ENCODE measurements at places on chromosomes 5 and 9.
A peak's percentile ranks its signal among the peaks of the same experiment; 100 is the strongest.

DNA sequence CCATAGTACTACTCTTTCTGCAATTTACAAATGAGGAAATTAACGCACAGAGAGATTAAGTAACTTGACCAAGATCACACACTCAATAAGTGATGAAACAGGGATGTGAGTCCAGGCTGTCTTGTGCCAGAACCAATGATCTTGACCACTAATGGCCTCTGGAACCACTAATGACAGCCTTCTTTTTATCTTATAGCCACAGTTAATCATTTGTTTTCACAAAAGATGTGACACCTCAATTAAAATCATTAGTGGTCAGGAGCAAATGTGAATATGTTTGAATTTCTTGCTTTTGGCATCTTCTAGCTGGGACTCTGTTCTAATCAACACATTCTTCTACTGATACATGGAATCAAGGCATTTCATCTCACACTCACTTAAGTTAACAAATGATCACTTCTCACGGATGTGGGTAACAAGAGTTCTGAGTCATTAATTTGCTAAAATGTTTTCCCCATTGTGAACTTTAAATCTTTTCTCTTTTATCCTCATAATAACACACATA is 102.7 kb upstream of the CD180 start:
- DNase-seq = no peak

- no peak for DNase-seq
Observed at GRCh38 chr5:40524677-40525076, 155.0 kb upstream of the PTGER4 start.

DNA sequence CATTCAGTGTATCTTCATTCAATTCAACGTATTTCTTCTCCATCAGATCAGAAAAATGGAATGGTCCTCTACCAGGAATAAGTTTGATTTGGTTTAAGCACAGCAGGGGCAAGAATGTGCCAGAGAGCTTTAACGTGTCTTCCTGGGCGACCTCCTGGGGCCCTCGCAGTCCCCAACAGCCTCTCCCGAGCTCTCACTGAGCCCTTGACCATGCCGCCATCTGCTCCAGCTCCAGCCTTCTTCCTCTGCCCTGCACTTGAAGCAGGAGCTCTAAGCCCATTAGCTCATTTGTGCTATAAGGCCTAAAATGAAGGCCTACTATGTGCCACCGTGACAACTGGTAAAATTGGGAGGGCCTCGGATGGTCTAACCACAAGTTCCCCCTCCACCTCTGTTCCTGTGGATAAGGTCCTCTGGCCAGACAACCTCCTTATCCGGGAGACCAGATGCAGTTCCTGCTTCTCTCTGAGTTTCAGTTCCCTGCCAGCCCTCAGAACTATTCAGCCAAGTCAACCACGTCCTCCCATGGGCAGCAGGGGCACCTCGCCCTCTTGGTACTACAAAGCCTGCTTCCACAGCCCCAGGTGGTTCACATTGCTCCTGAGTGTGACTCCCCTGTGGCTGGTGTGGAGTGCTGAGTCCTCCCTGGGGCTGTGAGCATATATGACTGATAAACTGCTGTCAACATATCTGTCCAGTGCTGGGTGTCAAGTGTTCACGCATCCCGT is 35.8 kb downstream of the C5orf15 start:
- DNase-seq = peak; percentile 51

DNA sequence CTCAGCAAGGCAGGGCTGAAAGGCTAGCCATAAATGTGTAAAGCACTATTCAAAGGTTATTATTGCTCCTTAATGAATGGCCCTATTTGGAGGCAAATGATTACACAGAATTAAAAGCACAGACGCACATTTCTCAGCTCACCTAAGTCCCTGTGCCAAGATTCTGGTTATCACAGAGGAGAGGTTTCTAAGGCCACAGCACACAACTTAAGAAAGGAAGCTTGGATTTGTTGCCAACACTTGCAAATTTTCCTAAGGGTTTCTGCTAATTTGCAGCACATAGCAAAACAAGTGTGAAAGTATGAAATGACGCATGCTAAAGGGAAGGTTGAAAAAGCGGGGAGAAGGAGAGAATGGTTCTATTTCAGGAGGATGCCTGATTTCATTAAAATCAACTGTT is 834.1 kb upstream of the C9orf72 start:
- DNase-seq = no peak

DNA sequence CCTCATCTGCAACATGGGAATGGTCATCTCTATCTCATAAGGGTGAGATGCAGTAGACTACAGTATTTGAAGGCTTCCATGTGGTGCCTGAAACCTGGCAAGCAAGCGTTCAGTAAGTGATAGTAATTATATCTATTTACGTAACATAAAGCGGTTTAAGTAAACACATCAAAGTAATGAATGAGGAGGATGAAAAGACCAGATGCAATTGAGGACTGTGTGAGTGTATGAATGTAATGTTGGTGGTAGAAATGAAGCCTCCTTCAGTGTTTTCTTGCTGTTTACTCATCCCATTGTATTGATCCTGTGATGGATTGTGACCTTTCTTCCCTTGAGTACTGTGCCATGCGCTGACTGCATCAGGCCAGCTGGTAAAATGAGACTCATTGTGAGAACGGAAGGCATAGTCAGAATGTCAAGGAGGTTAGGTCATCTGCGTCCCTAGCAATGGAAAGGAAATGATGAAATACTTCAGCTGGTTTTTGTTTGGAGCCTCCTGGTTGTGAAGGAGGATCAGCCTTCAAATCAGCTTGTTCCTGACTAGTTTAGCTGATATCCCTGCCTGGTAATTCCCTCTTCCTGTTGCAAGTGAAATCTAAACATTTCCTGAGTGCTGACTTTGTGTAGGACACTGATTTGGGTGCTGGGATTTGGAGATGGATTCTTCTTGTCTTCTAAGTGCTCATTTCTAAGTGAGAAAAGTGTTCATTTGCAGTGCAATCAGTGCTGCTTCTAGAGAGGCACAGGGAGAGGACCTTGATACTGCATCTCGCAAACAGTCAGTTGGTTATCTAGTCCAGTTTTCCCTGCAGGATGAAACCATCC is 35.6 kb downstream of the TNFSF8 start:
- peak; percentile 48 for DNase-seq

DNA sequence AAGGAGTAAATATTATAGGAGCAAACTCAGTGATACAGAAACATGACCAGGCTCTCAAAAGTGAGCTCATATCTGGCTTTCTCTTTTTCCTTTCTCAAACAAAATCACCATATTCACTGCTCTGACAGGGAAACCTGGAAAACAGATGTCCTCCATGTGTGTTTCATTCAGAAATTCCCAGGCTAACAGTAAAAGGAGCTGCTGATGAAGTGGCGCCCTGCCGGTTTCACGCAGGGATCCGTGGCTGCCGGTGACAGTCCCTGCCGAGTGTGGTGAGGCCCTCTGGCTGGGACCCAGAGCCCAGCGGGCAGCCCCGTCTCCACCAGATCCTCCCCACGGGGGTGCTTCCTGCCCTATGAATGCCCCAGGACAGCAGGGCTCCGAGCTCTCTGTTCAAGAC is 208.1 kb downstream of the GNA14 start:
- peak; percentile 77 for DNase-seq

- no peak for DNase-seq
Observed at GRCh38 chr5:135028791-135029476, 5.1 kb downstream of the PITX1 start.

DNA sequence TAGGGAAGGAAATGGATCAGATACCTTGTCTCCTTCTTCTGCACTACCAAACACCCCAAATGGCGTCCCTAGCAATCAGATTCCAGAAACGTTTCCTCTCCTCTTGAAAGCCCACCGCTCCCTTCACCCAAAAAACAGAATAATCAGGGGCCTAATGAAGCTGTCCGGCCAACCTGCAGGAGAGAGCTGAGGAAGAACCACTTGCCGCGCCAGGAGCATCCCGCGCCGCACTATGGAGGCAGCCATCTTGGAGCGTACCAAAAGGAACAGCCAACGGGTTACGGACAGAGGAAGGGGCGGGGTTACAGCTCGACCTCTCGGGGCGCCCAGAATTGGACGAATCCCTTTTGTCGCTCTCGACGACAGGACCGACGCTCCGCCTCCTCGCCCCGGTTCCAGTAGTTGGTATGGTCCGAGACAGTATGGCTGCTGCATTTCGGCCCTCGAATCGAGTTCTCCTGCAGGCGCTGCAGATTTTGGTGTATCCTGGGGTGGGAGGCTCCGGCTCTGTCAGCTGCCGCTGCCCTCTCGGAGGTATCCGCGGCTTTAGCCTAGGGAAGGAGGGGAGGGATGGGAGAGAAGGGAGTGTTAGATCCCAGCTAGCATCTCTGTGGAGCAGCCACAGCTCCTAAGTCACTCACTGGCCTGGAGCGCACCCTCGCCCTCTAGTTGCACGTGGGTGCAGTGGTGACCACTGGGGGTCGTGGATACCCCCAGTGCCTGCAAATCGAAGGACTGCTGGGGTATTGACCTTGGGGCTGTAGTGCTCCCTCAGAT is at the start of the genes MRPS27 and PTCD2:
Gene MRPS27, minus strand, starts transcription at position 265 of the 777 bp plus-strand sequence. Its CDS starts 19 bp downstream, at position 246.
Gene PTCD2, plus strand, starts transcription at position 398 of the 777 bp plus-strand sequence. Its CDS starts 10 bp downstream, at position 408.
- peak; percentile 97 for DNase-seq

- peak; percentile 64 for DNase-seq
Observed at GRCh38 chr9:131677444-131678180, 62.3 kb downstream of the RAPGEF1 start.

DNA sequence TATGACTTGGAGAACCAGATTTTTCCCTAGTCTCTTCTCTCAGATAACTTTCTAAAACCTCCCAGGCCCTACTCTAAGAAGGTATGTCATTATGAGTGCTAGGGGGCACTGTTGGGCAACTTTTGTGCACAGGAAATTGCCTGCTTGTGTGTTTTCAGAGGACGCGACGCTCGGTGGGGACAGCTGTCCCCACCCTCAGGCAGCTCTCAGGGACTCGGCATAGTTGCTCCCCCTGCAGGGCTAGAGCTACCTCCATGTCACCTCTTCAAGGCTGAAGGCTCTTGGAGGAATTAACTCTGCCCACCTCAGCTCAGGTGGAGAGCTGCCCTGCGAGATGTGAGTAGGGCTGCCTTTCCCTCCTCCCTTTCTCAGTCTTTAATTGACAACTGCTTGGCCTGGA is 10.2 kb upstream of the TIFAB start:
- peak; percentile 57 for DNase-seq

DNA sequence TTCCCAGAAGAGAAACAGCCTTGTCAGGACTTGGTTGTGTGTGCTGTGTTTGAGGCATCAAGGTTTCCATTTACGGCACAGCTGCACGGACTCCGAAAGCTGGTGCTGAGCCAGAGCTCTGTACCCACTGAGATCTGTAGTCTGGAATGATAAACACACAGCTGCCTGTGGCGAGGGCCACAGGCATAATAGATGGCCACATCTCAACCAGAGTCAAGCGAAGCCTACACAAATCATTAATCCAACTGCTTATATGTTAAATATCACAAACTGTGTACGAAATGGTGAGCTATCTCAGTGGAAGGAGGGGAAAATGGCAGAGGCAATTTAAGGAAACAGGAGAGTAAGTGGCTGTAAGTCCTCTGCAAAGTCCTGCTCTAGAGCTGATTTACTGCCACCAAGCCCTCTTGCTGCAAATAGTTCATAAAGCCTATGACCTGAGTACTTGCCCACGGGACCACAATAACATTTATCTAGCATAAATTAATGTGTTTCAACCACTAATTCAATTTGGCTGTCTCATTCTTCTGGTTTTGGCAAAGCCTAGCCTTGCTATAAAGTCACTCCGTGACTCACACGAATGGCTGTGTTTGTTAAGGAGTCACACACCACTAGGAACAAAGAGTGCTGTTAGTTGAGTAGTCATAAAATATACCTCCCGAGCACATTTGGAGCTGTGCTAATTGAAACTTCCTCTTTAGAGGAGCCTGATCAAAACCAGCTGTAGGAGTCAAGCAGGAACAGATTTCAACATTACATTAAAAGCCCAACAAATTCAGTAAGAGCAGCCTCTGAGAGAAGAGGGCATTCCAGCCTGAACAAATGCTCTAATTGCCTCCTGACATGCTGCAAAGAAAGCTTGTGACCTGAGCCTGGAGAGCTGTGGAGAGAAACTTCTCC is 738.6 kb upstream of the ZNF608 start:
- peak; percentile 93 for DNase-seq

DNA sequence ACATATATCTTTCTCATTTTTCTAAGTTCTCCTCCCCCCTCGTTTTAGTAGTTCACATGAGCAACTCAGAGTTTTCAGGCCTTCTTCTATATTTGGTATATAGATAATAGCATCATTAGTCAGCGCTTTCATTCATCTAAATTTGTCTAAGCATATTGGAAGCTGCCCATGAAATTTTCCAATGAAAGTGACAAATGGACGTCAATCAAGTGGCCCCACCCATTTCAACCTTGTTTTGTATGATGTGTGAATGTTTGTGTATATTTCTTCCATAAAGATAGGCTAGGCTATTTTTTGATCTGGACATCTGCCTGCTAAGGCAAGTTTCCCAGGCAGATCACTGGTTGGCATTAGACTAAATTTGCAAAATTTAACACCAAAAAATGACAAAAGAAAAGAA is 104.0 kb upstream of the SSBP2 start:
- DNase-seq = no peak

GRCh38 chr9:109225629-109226028 is 58.6 kb upstream of the FRRS1L start:
- no peak for DNase-seq

Data from pons (tissue), 1 donor.